ENCODE measurements at places on chromosomes 6 and 20.

DNA sequence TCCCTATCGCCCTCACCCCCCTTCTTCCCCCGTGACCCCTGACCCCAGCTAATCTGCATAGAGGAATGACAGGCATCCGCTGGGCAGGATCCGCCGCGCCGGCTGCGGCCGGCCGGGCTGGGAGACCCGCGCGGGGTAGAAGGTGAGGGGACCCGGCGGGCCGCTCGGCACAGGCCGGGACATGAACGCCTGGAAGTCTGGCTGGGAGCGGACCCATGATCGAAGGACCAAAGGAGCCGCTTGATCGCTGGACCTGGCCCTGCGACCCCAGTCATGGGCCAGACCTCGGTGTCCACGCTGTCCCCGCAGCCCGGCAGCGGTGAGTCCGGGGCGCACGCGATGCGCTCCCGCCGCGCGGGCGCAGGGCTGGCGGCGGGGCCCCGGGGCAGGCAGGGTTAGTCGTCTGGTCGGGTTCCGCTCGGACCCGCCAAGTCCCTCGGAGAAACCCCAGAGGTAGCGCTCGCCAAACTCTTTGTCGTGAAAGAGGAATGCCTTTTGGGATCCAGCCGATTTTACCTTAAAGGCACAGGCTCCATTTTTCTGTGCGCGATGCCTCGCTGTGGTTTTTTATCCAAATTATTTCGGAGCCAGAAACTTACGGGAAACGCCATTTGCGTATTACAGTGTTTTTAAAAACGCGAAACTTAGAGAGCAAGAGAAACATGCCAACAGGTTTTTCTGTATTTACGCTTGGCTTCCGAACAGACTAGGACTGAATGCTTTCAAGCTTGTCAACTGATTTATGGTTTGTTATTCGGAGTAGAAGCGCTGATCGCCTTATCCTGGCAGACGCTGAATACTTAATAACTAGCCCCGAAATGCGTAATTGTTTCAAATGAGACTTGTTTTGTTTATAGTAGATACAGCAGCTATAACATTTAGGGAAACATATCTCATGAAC is at the start of gene PHACTR2:
TSS of gene PHACTR2 (plus strand) at position 75 of the 901 bp plus-strand sequence. CDS start at position 274, 199 bp downstream.
- DNase-seq: peak; percentile 25

- no peak for DNase-seq
Measured at GRCh38 chr6:163667372-163668060, 253.0 kb downstream of the QKI start.

- no peak for DNase-seq
Measured at GRCh38 chr20:50328996-50329898, 138.6 kb downstream of the CEBPB start.

GRCh38 chr6:44925100-44925739 is 402.9 kb upstream of the RUNX2 start:
- DNase-seq: no peak

- no peak for DNase-seq
Measured at GRCh38 chr6:39268721-39269120, 39.4 kb upstream of the KCNK5 start.

Measured in H54 (cell line).